ENCODE measurements at places on chromosomes 16 and 17.

DNA sequence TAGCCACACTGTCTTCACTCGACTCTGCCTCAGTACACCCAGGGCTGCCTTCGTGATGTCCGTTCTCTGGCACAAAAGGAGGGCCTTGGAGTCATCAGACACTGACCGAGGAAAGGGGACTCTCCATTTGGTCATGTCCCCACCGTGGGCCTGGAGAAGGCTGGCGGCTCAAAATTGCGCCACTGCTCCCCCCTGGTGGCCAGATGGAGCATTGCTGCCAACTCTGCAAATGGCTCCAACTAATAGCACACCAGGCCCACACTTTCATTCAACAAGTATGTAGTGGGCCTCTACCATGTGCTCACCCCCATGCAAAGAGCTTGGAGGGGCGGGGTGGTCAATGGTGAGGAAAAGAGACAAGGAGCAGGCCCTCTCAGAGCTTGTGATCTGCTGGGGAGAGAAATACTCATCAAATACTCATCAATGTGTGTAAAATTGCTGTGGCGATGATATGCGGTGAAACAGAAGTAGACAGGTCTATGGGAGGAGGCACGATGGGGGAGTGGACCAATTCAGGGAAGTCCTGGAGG is 5.2 kb upstream of the GRIN2C start:
- peak; percentile 82 for DNase-seq

DNA sequence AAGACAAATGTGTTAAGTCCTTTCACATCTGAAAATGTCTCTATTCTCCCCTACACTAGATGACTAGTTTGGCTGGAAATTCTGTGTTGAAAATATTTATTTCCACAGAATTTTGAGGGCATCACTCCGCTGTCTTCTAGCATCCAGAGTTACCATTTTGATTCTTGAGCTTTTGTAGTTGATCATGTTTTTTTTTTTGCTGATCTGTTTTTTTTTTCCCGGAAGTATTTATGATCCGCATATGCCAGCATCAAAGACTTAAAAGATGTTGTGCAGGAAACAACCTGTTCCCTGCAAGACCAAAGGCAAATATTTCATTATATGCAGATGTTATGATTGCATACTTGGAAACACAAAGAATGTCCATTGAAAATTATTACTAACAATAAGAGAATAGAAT is 16.7 kb downstream of the OR1D5 start:
- DNase-seq, result no peak

DNA sequence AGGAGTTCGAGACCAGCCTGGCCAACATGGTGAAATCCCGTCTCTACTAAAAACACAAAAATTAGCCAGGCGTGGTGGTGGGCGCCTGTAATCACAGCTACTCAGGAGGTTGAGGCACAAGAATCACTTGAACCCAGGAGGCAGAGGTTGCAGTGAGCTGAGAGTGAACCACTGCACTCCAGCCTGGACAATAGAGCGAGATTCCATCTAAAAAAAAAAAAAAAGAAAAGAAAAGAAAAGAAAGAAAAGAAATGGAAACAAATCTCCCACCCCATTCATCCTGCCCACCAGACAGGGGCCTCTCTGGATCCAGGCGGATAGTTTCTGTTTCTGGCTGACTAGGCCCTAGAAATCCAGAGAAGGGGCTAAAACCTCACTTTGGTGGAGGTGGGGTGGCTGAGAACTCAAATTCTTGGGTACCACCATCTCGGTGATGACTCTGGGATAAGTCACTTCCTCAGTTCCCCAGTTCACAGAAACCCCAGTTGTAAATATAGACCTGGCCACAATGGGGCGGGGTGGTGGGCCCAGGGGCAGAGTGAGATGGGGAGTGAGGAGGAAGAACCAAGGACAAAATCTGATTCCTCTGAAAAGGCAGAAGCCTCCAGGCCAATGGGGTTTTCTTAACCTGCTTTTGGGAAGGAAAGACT is 22.2 kb downstream of the SOCS1 start:
- no peak for DNase-seq

- no peak for DNase-seq
These were observed 1.5 kb downstream of the IRX5 start for GRCh38 chr16:54932021-54932660.

- DNase-seq, result no peak
These were observed 22.8 kb downstream of the PGS1 start for GRCh38 chr17:78401246-78401645.

DNA sequence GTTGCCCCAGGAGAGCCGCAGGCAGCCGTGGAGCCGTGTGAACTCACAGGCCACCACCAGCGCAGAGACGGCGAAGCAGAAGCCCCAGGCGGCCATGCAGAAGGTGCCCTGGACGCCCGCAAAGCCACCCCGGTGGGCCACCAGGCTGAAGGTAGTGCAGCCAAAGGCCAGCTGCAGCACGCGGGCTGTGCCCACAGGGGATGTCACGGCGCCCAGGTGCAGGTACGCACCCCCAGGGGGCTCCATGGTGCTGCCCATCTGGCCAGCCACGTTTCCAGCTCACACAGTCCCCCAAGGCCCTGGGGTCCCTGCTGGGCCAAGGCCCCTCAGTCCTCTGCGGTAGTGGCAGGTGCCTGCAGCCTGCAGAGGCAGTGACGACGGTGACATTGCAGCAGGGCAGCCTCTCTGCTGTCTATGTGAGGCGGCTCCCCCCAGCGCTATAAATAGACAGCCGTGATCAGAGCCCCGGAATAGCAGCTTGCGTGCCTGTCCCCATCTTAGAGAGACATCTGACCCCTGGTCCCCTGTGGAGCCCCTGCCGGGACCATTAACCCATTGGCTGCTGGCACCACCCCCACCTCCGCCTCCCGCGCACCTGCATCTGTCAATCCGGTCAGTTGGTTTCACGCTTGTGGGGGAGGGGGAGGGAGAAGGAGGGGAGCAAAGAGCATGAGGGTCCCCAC is 4.5 kb upstream of the PYCR1 start:
- DNase-seq, result peak; percentile 83

- peak; percentile 39 for DNase-seq
These were observed at the start of gene NOTUM for GRCh38 chr17:81961087-81961511. NOTUM (minus strand) TSS chr17:81961187; CDS start chr17:81960909, 278 bp downstream.

DNA sequence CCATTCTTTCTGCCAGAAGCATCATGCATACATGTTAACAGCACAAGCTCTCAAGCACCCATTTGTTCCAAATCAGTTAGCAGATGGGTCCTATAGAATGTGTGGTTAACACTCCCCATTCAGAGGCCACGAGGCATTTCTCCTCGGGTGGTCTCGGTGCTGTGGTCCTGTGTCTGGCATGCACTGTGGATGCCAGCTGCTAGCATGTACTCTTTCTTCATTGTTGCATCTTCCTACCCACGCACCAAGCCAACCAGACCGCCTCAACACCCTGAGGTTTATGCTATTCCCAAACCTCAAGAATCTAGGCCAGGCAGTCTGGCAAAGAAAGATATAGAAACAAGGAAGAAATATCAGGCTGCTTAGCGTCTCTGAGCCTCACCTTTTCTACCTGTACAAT is 27.8 kb upstream of the MRTFB start:
- DNase-seq, result no peak

GRCh38 chr17:4948166-4948930 is at the start of gene PFN1:
PFN1 (minus strand) TSS chr17:4948530; CDS start chr17:4948394, 136 bp downstream.
- DNase-seq, result peak; percentile 79

- no peak for DNase-seq
These were observed 14.4 kb upstream of the CDIPT start for GRCh38 chr16:29877266-29877961.

- DNase-seq, result no peak
These were observed 25.1 kb upstream of the ADGRG1 start for GRCh38 chr16:57603115-57604024.

DNA sequence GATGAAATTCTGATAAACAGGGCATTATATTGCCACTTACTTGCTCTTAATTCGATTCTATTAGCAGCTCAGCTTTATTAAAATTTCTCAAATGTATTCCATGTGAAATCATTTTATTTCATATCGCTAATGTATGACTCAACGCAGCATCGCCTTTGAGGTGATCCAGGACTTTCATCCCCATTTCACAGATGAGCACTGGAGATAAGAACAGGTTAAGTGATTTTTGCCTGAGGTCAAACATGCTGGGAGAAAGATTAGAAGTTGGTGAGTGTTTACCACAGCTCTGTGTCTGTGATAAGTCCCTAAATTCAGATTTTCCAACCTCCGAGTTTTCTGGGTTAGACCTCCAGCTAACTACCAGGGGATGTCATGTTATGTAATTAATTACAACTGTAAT is 43.6 kb downstream of the RBFOX1 start:
- no peak for DNase-seq

- DNase-seq, result no peak
These were observed 7.6 kb downstream of the TMEM92 start for GRCh38 chr17:50281739-50282401.

- no peak for DNase-seq
These were observed 2.7 kb upstream of the SNX20 start for GRCh38 chr16:50683689-50684374.

- DNase-seq, result no peak
These were observed 28.3 kb downstream of the ALDH3A2 start for GRCh38 chr17:19676896-19677295.

DNA sequence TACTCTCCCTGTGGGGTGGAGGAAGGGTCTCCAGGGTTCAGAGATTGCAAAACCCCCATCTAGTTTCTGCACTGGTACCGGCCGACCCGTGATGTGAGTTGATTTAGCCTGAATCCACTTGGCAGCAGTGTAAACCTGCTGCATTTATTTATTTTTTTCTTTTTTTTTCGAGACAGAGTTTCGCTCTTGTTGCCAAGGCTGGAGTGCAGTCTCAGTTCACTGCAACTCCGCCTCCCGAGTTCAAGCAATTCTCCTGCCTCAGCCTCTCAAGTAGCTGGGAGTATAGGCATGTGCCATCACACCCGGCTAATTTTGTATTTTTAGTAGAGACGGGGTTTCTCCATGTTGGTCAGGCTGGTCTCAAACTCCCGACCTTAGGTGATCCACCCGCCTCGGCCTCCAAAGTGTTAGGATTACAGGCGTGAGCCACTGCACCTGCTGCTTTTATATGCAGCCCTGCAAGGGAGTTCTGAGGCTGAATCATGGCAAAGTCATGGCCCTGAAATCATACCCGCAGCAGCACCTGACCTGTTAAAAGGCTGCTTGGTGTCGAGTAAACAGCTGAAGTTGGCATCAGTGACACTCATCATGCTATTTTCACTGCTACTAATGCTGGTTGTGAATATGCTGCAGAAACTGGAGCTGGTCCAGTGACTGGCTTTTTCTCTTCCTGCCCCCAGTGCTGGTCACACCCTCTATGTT is 21.4 kb downstream of the DEXI start:
- no peak for DNase-seq

- DNase-seq, result peak; percentile 37
These were observed 3.7 kb upstream of the LYZL6 start for GRCh38 chr17:35947156-35947585.

DNA sequence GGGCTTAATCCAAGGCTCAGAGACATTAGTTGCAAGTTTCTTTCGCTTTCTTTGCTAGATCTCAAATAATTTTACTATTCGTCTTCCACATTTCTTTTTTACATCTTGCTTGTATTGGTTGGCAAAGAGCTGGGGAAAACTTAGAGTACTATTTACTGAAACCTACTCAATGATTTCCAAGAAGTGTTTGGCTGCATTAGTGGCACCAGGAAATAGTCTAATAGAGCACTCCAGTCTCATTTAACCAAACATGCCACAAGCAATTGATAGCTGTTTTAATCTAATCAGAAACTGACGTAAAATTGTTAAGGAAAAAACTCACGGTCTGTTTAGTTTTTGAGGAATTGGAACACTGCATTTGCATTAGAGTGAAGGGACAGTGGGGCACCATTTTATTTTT is 29.0 kb downstream of the NUP93 start:
- no peak for DNase-seq

DNA sequence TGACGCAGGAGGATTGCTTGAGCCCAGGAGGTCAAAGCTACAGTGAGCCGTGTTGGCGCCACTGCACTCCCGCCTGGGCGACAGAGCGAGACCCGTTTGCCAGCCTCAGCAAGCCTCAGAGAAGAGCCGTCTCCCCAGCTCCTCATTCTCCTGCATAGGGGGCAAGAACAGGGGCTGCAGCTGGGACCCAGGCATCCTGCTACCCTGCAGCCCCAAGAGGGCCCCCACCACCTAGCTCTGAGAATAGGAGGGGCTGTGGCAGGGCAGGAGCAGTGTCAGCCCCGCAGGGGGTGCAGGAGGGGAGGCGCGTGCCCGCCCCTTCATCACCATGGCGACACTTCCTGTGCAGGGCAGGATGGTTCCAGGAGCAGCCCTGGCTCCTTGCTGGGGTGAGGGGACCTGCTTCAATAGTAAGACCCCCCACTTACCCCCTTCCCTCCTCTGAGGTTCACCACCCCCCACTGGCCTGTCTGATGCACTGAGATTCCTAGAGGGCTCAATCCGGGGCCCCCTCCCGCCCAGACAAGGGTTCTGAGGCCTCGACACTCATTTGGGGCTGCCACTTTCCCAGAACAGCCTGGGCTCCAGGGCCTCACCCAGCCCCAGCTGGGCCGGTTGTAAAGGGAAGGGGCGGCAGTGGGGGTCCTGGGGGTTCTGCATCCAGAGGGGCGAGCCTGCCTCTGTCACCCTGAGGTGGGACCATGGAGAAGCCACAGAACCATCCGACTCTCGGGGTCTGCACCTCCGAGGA is 20.2 kb downstream of the VASN start:
- no peak for DNase-seq

DNA sequence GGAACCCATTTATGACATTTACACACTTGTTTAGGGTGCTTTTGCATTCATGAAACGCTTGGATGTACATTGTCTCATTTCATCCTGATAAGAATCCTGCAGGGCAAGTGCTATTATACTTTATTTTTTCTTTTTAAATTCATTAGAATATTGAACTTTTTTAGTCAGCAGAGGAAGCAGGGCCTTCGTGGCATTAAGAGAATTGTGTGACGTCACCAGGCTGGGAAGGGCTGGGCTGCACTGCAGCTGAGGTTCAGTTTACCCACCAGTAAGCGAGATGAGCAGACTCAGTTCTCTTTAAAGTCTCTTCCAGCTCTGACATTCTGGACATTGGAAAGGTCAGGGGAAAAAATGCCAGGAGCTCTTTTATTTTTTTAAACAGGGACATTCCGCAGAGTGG is 159.0 kb downstream of the MRM1 start:
- no peak for DNase-seq

DNA sequence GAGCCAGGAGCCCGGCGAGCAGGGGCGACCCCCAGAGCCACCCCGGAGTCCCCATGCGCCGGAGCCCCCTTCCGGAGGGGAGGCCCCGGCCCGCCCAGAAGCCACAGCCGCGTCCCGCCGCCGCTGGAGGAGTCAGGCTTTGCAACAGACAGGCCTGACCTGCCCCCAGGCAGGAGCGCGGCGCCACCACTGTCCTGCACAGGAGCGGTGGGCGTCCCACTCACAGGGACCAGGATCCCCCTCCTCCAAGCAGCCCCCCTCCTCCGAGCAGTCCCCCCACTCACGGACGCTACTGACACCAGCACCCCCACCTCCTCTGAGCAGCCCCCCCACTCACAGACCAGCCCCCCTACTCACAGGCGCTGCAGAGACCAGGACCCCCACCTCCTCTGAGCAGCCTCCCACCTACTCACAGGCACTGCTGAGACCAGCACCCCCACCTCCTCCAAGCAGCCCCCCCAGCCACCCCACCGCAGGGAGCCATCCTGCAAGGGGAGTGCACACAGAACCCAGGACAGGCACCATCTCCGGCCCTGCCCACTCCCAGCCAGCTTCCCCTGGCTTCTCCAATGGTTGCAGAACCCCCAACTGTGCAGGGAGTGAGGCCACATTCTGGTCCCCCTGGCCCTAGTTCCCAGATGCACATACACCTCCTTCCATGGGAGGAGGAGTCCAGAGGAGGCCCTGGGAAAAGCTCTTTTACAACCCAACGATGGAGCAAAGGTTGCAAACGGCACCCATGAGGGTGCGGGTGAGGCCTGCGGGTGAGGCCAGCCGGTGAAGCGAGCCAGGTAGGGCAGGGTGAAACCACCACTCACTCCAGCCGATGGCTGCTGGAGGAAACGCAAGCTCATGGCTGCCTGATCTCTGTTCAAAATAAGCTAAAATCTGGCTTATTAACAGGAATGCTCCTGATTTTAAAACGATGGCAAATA is 69.9 kb downstream of the ABR start:
- peak; percentile 21 for DNase-seq

All from NCI-H524 (cell line).